Ovary (tissue), 10 donors: ENCODE measurements at places on chromosomes 16 and 17. TPM values are rescaled to one million over a fixed set of nuclear protein-coding genes. Genes with fewer than 3 reads are reported as not detected.

HCRT gene
- total RNA-seq: not detected

- DNase-seq: no peak
Measured at GRCh38 chr16:59274141-59274540, 540.0 kb upstream of the GOT2 start.

GRCh38 chr17:14123619-14124278 lies 54.4 kb downstream of the COX10 start:
- no peak for DNase-seq

GRCh38 chr17:58618336-58618735 lies 73.5 kb downstream of the TEX14 start:
- no peak for DNase-seq

GLIS2 gene
- total RNA-seq: 49.8 TPM

DNA sequence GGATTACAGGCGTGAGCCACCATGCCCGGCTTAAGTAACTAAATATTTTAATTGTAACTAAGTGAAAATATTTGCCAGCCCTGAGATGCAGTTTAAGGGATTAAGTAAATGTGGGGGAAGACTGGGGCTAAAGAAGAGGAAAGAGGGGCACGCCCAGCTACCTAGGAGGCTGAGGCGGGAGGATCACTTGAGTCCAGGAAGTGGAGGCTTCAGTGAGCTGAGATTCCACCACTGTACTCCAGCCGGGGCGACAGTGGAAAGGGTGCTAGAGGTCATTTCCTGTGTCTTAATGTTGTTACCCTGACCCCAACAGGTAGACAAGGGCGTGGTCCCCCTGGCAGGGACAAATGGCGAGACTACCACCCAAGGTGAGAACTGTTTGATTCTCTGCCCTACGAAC lies 2.8 kb downstream of the ALDOA start:
- DNase-seq: no peak

HASPIN gene
- total RNA-seq: 0.35 TPM

SEPTIN1 gene
- total RNA-seq: 7.6 TPM

GRCh38 chr17:32553168-32553567 lies 66.4 kb downstream of the CDK5R1 start:
- no peak for DNase-seq

DNA sequence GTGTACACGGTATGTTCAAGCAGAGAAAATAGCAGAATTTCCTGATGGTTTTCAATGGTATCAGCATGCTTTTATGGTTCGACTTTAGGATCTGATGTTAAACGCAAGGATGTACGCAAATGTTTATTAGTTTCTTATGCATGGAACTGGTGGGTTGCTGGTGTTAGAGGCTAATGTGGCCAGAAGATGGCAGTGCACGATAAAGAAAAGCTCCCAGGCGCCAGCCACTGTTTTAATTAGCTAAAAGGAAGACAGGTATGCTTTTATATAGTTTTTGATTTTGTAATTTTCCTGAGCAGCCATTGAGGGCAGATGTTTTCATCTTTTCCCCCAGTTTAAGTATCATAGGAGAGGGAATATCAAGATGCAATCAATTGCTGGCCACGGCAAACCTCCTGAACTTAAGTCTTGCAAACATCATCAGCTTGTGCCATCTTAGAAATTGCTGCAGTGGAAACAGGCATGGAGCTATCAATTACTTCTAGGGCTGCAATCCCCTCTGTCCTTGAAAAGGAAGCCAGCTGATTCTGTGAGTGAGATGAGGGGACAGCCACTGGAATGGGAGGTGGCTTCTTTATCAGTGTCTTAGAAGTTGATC lies 648.5 kb upstream of the RBFOX1 start:
- no peak for DNase-seq

- DNase-seq: no peak
Measured at GRCh38 chr17:77708936-77709335, 249.6 kb upstream of the TNRC6C start.

LYRM1 gene
- 38.4 TPM for total RNA-seq

DNA sequence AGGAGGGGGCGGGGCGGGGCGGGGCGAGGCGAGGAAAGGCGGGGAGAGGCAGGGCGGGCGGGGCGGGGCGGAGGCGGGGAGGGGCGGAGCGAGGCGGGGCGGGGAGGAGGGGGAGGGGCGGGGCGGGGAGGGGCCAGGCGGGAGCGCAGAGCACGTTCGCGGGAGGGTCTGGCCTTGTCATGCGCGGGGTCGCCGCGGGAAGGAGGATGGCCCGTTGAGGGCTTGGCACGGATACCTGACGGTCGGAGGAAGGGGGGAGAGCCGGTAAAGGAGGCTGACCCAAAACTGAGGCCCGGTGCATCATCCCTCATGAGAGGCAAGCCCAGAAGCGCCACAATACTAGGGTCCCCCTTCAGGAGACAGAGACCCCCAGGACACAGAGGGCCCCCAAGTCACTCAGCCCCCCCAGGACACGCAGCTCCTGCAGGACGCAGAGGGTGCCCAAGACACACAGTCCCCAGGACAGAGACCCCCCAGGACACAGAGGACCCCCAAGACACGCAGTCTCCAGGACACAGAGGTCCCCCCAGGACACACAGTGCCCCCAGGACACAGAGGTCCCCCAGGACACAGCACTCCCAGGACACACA lies 593 bp upstream of the WDR45B start:
- peak; percentile 86 for DNase-seq

DNA sequence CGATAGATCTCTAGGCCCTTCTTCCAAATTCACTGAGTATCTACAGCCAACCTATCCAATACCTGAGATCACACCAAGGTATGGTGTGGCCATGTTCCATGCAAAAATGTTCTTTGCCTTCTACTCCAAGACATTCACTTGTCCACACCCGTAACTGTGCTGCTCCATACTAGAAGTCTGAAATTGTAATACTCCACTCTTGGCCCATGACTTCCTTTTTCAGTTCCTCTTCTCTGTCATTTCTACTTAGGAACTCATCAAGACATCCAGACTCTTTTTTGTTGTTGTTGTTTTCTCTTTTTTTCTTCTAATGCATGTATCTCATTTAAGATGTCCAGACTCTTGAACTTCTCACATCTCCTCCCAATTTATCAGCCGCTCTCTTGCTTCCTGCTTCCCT lies 42.5 kb upstream of the KSR1 start:
- DNase-seq: no peak

GRCh38 chr17:82329683-82330321 lies 3.8 kb downstream of the SECTM1 start:
- no peak for DNase-seq

DNA sequence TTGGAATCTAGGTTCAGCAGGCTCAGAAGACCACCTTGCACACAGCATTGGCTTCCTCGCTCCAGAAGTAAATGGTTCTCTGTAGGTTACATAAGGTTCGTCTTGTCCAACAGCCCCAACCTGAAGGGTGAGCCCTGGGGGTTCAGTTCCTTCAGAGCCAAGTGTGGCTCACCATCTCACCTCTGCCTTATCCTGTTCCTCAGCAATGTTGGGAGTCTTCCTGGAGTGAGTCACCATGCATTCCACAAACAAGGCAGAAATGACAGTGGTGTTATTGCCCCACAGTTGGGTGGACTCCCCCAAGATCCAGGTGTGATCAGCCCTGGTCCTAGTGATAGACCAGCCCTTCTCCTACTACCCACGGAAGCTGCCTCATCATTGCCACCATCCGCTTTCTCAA lies 26.8 kb upstream of the SMPD3 start:
- no peak for DNase-seq

- no peak for DNase-seq
Measured at GRCh38 chr17:7292729-7293128, 1.7 kb downstream of the YBX2 start.

GRCh38 chr16:89867918-89868317 lies 5.5 kb upstream of the TCF25 start:
- no peak for DNase-seq

DNA sequence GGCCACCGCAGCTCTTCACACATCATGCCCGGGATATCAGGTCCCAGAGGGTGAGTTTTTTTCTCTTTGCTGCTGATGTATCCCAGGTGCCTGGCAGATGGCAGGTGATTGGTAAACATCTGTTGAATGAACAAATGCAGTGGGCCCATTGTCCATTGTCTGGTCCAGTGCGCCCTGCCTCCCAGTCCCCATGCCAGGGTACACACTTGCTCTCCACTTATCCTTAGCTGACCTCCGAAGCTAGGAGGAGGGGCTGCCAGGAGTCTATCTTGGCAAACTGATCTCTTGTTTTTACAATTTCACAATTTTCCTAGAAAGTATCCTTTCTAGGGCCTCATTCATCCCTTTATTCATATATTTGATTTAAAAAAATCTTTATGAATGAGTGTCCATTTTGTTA lies 196.0 kb downstream of the RAB11FIP4 start:
- DNase-seq: no peak

GRCh38 chr17:42167807-42168206 lies 13.0 kb upstream of the RAB5C start:
- DNase-seq: no peak

DNA sequence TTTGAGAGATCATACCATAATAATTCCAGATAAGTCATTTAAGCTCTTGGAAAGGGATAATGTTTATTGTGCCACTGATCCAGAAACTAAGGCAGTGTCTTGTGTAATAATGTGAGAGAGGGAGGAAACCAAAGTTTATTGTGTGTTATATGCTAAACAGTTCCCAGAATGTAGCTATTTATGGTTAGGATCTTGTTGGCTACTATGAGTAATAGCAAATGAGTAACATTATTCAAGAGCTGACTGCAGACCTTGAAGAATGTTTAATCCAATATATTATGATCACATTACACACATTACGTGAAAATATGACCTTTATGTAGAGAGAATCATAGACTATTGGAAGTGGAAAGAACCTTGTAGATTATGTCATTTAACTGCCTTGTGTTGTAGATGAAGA lies 139.5 kb downstream of the BCAS3 start:
- no peak for DNase-seq
